ENCODE measurements at places on chromosomes 3 and 15.

DNA sequence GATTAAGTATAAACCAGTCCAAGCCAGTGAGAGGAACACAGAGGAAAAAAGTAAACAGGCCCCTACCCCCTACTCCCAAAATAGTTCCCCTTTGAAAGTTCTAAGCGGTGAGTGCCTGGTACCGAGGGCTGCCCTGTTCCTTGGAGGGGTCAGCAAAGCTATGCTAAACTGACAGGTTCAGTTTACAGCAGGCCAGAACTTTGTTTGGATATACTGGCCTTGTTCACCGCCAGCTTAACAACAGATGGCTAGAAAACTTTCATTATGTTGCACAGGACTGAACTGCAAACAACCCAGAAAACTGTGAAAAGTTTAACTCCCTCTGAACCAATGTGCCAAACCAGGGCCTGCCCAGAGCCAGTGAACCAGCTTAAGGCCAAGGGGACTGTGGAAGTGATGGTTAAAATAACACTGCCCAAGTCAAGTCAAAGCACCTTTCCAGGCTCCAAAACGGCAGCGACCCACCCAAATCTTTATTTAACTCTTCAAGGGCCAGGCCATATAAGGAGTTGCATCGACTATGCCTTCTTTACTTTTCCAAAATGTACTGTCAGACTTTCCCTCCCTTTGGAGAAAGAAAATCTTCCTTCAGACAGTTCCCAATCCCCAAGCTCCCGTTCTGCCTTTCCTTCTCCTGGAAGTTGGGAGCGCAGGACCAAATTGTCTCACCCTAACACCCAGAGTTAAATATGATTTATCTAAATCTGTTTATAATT is 448.0 kb downstream of the FOXP1 start:
- DNase-seq = no peak

DNA sequence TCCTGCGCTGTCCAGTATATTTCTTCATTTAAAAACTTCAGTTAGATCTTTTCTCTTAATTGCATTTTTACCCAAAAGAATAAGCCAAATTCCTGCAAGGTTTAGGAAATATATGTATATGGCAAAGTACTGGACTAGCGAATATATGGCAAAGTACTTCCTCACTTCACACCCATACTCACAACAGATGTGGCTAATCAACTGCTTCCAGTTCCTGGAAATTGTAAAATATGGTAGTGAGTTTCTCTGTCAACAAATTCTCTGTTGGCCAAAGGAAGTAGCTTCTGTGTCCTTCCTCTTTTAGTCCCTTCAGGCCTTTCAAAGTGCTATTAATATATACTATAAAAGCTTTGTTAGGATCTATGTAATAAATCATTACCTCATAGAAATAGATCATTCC is 22.0 kb downstream of the GPR15 start:
- DNase-seq = no peak

DNA sequence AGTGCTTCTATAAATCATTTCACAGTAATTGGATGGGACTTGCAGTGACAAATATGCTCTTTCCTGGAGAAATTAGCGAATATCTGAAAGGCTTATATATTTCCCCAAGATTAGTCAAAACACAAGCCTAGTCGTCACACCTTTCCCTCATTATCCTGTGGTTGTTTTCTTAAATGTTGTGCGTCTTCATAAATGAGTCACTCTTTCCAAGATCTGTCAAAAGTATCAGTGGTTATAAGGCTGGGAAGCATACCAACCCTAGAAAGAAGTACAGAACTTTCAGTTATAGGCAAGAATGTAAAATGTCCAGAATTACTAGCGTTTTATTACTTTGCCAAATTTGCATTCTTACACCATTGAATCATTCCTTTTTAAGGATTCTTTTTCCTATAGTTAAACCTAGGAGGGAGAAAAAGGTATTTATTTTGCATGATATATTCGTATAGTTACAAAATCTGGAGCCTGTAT is 33.6 kb downstream of the TMEM212 start:
- DNase-seq = no peak

DNA sequence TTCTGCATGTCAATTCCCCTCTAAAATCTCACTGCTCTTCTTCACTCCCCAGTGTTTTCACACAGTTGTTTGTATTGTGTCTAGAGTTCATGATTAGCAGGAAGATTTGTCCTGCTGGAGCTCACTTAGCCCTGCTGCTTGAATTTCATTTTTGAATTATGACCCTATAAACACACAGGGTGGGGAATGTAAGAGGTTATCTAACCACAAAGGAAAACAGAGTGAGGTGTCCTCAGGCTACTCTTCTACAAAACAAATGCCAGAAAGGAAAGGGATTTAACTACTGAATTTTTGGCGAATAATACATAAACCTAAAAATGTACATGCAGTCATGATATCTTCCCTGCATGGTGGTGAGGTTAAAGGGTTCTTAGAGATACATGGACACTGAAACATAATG is 215.1 kb upstream of the CNTN4 start:
- no peak for DNase-seq

Measured in stimulated activated CD8-positive, alpha-beta memory T cell treated with anti-CD3 and anti-CD28 coated beads, Interleukin-7, amount 100 ng/mL, for 1 hour (primary cell).